ENCODE measurements at places on chromosomes 3 and 15. TPM values are rescaled to one million over a fixed set of nuclear protein-coding genes. Genes with fewer than 3 reads are reported as not detected.

Gene GP9
- not detected for total RNA-seq

Gene LRRC49
- 11.1 TPM for total RNA-seq

Gene IQCF5
- total RNA-seq: not detected

Gene SELENOS
- total RNA-seq: 39.3 TPM

Gene IL12A
- 0.27 TPM for total RNA-seq

Gene LSMEM2
- not detected for total RNA-seq

Gene TCTA
- 15.1 TPM for total RNA-seq

Gene RTP3
- not detected for total RNA-seq

Gene AGTR1
- total RNA-seq: 77.8 TPM

- no peak for DNase-seq
These were observed 37.3 kb upstream of the CDV3 start for GRCh38 chr3:133535971-133536881.

- DNase-seq: no peak
These were observed 230.1 kb downstream of the EBLN2 start for GRCh38 chr3:73291541-73291940.

GRCh38 chr3:71210257-71211007 is 373.1 kb downstream of the FOXP1 start:
- peak; percentile 88 for DNase-seq

DNA sequence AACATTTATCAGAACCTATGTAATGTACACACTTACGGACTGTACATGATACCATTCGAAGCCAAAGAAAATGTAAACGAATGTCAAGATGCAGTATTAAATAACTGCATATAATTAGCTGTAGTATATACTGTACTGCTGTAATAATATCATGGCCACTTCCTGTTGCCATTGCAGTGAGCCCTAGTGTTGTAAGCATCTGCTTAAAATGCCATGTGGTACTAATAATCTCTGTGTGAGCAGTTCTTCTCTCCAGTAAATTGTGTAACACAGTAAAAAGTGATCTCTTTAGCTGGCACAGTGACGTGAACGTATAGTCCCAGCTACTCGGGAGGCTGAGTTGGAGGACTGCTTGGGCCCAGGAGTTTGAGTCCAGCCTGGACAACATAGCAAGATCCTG is 8.6 kb downstream of the SPG11 start:
- DNase-seq: no peak

GRCh38 chr3:175179055-175179454 is 319.9 kb downstream of the NAALADL2 start:
- DNase-seq: no peak

DNA sequence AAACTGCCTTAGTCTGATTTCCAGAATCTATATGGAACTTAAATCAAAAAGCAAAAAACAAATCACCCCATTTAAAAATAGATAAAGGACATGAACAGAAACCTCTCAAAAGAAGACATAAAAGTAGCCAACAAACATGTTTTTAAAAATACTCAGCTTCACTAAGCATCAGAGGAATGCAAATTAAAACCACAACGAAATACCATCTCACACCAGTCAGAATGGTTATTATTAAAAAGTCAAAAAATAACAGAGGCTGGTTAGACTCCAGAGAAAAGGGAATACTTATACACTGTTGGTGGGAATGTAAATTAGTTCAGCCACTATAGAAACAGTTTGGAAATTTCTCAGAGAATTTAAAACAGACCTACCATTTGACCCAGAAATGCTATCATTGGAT is 367.9 kb downstream of the ZIC4 start:
- no peak for DNase-seq

DNA sequence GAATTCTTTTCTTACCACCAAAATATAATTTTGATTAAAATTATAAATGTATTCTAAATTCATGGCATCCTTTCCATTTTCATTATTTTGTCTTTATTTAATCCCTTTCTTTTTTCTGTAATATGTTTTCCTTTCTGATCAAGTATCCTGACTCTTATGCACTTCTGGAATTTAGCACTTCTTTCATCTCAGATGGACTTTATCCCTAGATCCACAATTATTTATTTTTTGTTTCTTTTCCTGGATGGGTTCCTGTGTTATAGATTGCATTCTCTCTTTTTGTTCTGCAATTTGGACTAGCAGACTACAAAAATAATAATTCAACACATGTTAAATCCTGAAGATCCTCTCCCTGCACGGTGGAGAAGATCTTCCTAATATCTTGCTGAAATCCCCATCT is 76.9 kb upstream of the CDIN1 start:
- no peak for DNase-seq

DNA sequence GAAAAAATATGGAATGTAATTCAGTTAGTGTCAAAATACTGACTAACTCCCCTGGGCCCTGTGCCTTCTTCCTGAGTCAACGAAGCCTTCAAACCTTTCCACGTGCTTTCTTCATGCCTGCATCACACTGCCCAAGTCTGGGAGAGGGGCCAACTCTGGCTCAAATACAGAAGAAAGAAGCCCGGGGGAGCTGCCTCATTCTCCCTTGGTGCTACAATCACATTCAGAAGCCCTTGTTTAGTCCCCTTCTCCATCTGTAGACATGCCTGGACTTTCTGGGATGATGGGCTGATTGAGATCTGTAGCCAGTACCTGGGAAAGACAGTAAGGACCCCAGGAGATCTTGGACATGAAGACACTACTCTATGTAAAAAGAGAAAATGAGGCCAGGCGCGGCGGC is 77.8 kb upstream of the GSK3B start:
- DNase-seq: no peak

DNA sequence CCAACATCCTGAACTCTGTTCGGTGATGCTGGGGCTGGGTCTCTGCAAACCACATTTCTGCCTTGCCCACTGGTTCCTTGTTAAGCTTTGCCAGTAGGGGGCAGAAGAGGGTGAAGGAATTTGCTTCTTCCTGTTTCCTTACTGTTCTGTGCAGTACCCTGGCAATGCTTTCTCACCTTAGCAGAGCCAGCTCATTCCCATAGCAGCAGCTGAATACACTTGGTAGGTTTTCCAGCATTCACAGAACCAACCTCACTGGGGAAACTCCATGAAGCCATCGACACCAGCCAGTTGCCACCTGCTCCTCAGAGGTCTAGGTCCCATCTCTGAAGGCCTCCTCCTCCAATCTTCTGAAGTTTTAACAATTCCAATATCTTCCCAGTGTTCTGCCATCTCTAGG is 308.4 kb downstream of the PDCD6IP start:
- DNase-seq: no peak

- DNase-seq: no peak
These were observed 28.4 kb upstream of the PIK3CB start for GRCh38 chr3:138862924-138863775.

DNA sequence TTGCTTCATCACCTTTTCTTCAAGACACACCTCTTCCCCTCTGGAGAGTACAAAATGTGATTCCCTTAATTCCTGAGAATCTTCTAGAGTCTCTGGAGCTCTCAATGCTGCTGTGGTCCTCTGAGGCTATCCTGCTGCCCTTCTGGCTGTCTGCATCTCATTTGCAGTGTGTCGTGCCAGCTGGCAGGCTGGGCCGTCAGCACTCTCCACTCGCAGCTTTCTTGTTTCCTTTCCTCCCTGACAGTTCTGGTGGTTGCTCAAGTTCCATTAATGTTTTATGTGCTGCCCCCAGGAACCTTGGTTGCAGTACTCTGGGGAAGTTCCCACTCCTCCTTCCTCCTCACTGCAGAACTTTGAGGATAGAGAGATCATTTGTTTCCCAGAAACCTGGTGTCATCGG is 210.8 kb upstream of the ROPN1 start:
- DNase-seq: peak; percentile 82

- no peak for DNase-seq
These were observed 421.3 kb downstream of the FOXP1 start for GRCh38 chr3:71162221-71162620.

- no peak for DNase-seq
These were observed 181.4 kb downstream of the TLE3 start for GRCh38 chr15:69916169-69916785.

DNA sequence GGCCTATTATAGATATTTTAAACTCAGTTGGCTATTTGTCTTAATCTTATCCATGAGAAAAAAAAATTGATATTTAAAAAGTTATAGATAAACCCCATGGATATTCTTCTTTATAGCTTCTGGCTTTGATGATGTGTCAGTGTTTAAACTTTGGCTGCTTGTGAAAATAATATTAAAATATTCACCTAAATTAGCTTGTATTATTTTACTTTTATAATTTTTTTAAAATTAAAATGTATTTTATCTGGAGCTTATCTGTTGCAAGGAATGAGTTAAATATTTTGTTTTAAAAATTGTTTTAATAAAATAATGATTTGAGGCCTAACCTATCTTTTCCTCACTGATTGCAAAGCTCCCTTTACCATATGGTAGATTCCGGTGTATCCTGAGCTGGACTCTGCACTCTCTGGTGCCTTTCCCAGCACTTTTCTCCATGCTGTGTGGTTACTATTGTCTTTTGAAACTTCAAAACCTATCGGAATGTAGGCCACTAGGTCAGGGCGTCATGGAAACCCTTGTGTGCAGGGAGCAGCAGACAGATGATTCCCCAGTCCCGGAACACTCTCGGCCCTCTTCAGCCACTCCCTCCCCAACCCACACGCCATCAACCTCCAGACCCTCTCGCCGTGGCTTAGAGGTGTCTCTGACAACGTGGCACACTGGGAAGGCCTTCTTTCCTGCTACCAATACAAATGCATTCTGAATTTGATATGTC is 252.3 kb upstream of the ATP10A start:
- DNase-seq: no peak

GRCh38 chr3:52053307-52054304 is 2.8 kb downstream of the DUSP7 start:
- no peak for DNase-seq

GRCh38 chr15:91555312-91555711 is 298.2 kb upstream of the SLCO3A1 start:
- DNase-seq: no peak

DNA sequence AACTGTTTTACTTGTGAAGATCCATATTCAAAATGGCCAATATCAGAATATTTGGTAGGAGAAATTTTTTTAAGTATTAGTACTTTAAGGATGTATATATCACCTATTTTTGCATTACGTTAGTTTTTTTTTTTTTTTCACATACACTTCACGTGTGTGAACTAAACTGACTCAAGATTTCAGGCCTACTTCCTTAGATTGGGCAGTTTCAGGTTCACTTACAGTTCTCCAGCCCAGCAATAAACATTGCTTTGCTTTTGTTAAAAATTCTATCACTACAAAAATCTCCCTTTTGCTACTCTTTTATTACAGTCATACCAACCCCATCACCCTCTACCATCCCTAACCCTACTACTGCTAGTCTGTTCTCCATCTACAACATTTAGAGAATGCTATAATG is 183.6 kb downstream of the KCNH8 start:
- no peak for DNase-seq

GRCh38 chr3:191894406-191894805 is 433.4 kb downstream of the PYDC2 start:
- no peak for DNase-seq

DNA sequence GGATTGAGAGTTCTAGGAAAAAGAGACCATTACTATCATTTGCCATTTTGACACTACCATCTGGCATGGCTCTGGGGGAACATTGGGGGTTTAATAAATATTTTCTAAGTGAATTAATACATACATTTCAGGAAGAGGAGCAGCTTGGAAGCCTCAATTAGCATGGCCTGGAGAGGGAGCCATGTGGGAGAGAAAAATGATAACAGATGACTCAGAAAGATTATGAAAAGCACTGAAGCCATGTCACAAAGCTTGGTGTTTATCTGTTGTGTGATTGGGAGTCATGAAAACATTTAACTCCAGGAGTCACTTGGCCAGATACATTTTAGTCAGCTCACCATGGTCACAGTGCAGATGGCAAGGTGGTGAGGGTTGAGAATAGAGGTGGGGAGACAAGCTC is 121.0 kb downstream of the SSR3 start:
- no peak for DNase-seq

GRCh38 chr3:136898954-136899353 is 36.9 kb downstream of the NCK1 start:
- no peak for DNase-seq

DNA sequence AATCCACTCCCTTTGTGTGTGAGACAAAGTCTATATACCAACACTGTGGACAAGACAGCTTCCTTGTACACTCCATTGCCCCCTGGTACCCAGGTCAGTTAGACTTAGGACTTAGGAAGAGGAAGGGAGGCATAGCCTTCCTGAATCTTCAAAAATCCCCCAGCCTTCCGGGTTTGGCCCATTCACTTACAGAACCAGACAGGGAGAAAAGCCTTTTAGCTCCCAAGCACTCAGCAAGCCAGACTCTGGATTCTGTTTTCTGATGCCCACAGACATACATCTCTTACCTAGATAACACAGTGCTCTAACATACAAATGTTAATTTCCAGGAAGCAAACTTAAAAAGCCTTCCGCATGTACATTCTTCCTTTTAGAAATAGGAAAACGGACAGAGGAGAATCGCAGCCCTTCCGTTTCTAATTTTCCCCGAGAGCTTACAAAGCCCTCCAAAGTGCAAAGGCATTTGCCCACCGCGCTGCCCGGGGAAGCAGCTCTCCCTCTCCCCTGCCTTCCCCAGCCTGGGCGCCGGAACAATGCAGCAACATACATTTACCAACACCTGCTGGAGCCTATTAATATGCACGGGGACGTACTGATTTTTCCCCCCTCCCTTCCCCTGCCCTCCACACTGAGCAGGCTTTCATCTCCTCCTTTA is 442.0 kb downstream of the MAGI1 start:
- no peak for DNase-seq

- no peak for DNase-seq
These were observed 262.3 kb upstream of the LYSMD4 start for GRCh38 chr15:99995543-99995942.

- peak; percentile 91 for DNase-seq
These were observed 1.1 kb downstream of the ABHD14A start for GRCh38 chr3:51975852-51976549.

DNA sequence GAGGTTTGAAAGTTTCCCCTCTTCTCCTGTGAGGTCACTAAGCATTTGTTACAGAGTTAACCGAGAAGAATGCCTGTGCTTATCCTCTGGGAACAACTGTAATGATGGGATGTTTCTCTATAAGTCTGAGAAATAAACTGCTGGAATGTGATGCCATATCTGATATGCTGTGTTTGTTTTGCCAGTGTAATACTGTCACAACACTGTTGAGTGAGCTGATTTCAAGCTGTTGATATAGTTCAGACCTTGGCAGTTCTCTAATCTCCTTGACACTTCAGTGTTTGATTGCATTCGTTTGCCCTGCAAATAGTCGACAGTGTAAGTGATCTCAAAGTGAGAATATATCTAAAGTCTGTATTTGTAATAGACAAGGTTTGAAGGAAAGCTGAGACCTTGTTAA is 73.3 kb downstream of the PTPRG start:
- no peak for DNase-seq

GRCh38 chr3:157248590-157249422 is 88.9 kb upstream of the CCNL1 start:
- DNase-seq: no peak
